Fibroblast of lung (primary cell): ENCODE measurements at places on chromosomes 4 and X. TPM values are rescaled to one million over a fixed set of nuclear protein-coding genes. Genes with fewer than 3 reads are reported as not detected.

GRCh38 chr4:168993714-168994510 is 16.1 kb downstream of the CBR4 start:
- H3K36me3 ChIP-seq = peaks cover 2% of the 10 kb centered on the region
- peak; percentile 32 for DNase-seq

- H3K27ac ChIP-seq = no peak overlapping the region
- H3K36me3 ChIP-seq = no peaks in the 10 kb centered on the region
- H3K27me3 ChIP-seq = no peaks in the 10 kb centered on the region
- H3K4me1 ChIP-seq = no peaks in the 10 kb centered on the region
These were observed 627.8 kb upstream of the SLIT2 start for GRCh38 chr4:19623866-19624265.

DNA sequence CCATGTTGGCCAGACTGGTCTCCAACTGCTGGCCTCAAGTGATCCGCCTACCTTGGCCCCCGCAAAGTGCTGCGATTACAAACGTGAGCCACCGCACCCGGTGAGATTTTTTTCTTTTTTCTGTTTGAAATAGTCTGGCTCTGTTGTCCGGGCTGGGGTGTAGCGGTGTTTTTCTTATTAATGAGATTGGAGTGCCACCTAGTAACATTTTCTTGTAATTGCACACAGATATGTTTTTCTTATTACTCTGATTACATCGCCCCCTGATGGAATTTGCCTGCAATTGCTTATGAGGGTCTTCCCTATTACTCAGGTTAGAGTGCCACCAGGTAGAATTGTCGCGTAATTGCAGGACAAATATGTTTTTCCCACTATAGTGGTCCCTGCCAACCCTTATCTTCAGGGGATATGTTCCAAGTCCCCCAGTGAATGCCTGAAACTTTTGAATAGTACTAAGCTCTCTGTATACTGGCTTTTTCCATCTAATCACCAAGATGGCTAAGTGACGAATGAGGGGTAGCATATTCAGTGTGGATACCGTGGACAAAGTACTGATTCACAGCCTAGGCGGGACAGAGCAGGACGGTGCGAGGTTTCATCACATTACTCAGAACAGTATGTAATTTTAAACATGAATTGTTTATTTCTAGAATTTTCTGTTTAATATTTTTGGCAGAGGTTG is 8.6 kb upstream of the PDHA1 start:
- H3K4me1 ChIP-seq = no peaks in the 10 kb centered on the region
- no peaks in the 10 kb centered on the region for H3K27me3 ChIP-seq
- no peak overlapping the region for H3K4me3 ChIP-seq
- no peaks in the 10 kb centered on the region for H3K36me3 ChIP-seq
- DNase-seq = no peak

- H3K27ac ChIP-seq = no peak overlapping the region
- no peak overlapping the region for H3K4me3 ChIP-seq
- H3K4me1 ChIP-seq = peaks cover 11% of the 10 kb centered on the region
- no peak for DNase-seq
- no peaks in the 10 kb centered on the region for H3K27me3 ChIP-seq
These were observed 18.5 kb upstream of the CXCL8 start for GRCh38 chr4:73721909-73722308.

DNA sequence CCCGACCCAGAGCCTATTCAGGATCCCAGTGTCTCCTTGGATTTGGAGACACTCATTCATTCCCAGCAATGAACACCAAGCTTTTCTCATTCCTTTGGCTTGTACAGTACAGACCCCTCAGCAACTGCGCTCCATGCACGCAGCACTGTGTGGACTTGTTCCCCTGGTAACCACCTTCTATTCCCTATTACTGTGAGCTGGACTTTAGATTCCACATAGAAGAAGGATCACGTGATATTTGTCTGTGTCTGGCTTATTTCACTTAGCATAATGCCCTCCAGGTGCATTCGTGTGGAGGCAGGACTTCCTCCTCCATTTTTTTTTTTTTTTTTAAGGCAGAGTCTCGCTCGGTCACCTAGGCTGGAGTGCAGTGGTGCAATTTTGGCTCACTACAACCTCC is 106.4 kb downstream of the PHKA2 start:
- H3K36me3 ChIP-seq = no peaks in the 10 kb centered on the region
- DNase-seq = no peak
- no peak overlapping the region for H3K27ac ChIP-seq
- H3K4me3 ChIP-seq = no peak overlapping the region
- H3K27me3 ChIP-seq = no peaks in the 10 kb centered on the region
- H3K4me1 ChIP-seq = no peaks in the 10 kb centered on the region

GRCh38 chrX:115017455-115017854 is at the start of gene IL13RA2:
IL13RA2 (minus strand) TSS chrX:115017616; CDS start chrX:115017269, 347 bp downstream.
- H3K27ac ChIP-seq = peak within 1 kb of the TSS; percentile 29
- no peaks in the 10 kb centered on the region for H3K27me3 ChIP-seq
- no peaks in the 10 kb centered on the region for H3K4me1 ChIP-seq
- peak; percentile 15 for DNase-seq
- no peak within 1 kb of the TSS for H3K4me3 ChIP-seq
- no peaks in the 10 kb centered on the region for H3K36me3 ChIP-seq

DNA sequence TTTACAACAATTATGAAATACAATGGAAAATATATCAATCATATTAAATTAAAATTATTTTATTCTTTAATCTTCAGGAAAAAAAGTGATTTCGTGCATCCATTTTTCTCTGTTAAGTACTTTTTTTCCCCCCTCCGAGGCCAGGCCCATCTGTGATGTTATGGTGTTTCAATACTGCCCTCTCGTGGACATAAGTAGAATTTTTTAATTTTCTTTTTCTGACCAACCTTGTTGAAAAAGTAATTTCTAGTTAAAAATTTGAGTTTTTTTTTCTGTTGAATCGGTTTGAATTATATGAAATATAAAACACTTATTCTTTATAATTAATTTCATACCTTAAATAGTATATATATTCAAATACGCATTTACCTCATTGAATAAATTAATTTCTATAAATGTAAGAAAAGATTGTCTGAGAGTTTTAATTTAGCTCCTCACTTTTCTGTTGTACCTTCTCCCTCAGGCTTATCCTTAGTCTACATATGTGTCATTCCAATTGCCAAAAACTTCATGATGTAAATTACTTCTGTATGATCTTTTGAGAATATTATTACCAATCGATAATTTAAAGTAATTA is 175.8 kb upstream of the TECRL start:
- H3K4me1 ChIP-seq = no peaks in the 10 kb centered on the region
- peak; percentile 36 for DNase-seq
- no peak overlapping the region for H3K4me3 ChIP-seq
- no peak overlapping the region for H3K27ac ChIP-seq
- no peaks in the 10 kb centered on the region for H3K36me3 ChIP-seq
- no peaks in the 10 kb centered on the region for H3K27me3 ChIP-seq

DNA sequence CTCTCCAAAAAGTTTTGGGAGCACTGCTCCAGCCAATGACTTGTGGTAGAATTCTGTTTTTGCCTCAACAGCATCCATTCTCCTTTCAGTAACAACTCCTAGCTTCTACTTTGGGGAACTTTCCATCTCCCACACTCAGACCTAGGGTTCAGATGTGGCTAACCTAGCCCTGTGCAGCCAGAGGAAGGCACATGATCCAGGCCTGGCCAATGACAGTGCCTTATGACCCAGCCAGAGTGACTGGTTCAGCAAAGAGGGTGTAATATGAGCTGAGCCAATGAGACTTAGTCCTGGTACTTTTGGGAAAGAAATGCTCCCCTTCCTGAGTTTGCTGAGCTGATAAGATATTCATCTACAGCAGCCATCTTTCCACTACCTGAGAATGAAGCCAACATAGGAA is 5.4 kb upstream of the USP46 start:
- H3K4me1 ChIP-seq = no peaks in the 10 kb centered on the region
- no peaks in the 10 kb centered on the region for H3K27me3 ChIP-seq
- H3K4me3 ChIP-seq = no peak overlapping the region
- no peak for DNase-seq
- H3K27ac ChIP-seq = no peak overlapping the region
- no peaks in the 10 kb centered on the region for H3K36me3 ChIP-seq

GRCh38 chrX:53272808-53273337 is 8.5 kb downstream of the IQSEC2 start:
- H3K36me3 ChIP-seq = no peaks in the 10 kb centered on the region
- no peaks in the 10 kb centered on the region for H3K27me3 ChIP-seq
- no peak overlapping the region for H3K27ac ChIP-seq
- DNase-seq = no peak

CHIC1 gene
- total RNA-seq = 7.2 and 9.1 TPM in 2 replicates

PHKA1 gene
- 4.4 and 9.1 TPM in 2 replicates for total RNA-seq

CLDN22 gene
- under 0.01 TPM in 1 of 2 replicates, not detected in the other for total RNA-seq

OTC gene
- not detected in 2 replicates for total RNA-seq

EMCN gene
- under 0.01 TPM in 1 of 2 replicates, not detected in the other for total RNA-seq

TCEAL6 gene
- total RNA-seq = not detected in 2 replicates

IL3RA gene
- total RNA-seq = under 0.01 TPM in 1 of 2 replicates, not detected in the other

BTC gene
- total RNA-seq = 3.1 and 7.8 TPM in 2 replicates

NSG1 gene
- under 0.01 and 0.17 TPM in 2 replicates for total RNA-seq

RHOXF1 gene
- total RNA-seq = not detected in 2 replicates

RAB41 gene
- not detected in 2 replicates for total RNA-seq
